Osteocyte (in vitro differentiated cells): ENCODE measurements at places on chromosomes 2 and 18. TPM values are rescaled to one million over a fixed set of nuclear protein-coding genes. Genes with fewer than 3 reads are reported as not detected.

DNA sequence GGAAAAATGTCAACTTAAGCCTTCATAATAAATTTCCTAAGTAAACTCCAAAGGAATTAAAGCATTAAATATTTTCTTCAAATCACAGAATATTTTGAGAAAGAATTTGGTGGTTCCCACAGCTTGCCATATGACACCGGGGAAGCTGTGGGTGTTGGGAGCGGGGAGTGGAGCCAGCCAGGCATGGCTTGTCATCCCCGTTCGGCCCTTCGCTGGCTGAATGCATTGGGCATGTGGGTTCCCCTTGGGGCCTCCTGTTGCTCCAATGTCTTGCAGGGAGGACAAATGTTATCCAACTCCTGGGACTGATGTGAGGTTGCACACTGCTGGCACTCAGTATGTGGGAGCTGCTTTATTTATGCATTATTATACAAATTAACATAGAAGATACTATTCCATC lies 18.6 kb downstream of the NGEF start:
- peak; percentile 56 for DNase-seq
- no peak overlapping the region for H3K4me3 ChIP-seq
- no peaks in the 10 kb centered on the region for H3K4me1 ChIP-seq
- H3K36me3 ChIP-seq, result no peaks in the 10 kb centered on the region

GRCh38 chr18:8296886-8297616 lies 312.2 kb upstream of the RAB12 start:
- no peak for DNase-seq
- H3K27ac ChIP-seq, result no peak overlapping the region
- peaks cover 6% of the 10 kb centered on the region for H3K36me3 ChIP-seq
- no peak overlapping the region for H3K4me3 ChIP-seq
- H3K27me3 ChIP-seq, result no peaks in the 10 kb centered on the region
- no peaks in the 10 kb centered on the region for H3K4me1 ChIP-seq

DNA sequence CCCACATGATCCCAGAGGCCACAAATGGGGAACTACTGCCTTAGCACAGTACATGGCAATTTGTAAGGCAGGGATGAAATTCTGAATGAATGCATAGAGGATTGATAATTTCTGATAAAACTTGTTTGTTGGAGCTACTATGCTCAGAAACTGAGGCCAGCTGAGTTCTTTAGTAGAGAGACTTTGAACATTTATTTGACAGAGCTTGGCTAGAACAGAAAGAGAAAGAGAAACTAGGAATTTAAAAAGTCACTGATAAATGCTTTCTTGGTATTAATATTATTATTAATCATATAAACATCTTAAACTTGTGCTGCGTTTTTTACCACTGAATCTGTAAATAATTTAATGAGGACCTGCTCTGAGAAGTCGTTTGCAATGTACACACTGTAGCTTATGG lies 923.7 kb upstream of the CNTNAP5 start:
- no peak overlapping the region for H3K27ac ChIP-seq
- DNase-seq, result no peak
- peaks cover 6% of the 10 kb centered on the region for H3K4me1 ChIP-seq

DNA sequence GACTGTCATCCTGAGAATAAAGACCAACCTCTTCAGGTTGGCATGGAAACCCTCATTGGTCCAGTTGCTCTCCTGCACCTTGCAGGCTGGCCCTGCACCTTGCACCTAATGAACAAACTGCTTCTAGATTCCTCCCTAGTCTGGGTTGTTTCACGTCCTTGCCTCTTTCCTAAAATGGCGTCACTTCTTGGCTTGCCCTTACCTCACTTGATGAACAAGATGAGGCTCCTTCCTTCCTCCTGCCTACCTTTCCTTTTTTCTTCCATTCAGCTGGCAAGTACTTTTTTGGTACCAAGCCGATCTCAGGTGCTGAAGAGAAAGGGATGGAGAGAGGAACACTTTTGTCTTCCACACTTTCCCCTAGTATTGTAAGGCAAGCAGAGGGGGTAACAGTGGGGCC lies 74.5 kb downstream of the MYCN start:
- no peak overlapping the region for H3K4me3 ChIP-seq
- no peak for DNase-seq
- no peaks in the 10 kb centered on the region for H3K4me1 ChIP-seq
- no peaks in the 10 kb centered on the region for H3K27me3 ChIP-seq
- H3K36me3 ChIP-seq, result no peaks in the 10 kb centered on the region

GRCh38 chr2:200747668-200748618 lies 63.8 kb upstream of the BZW1 start:
- no peaks in the 10 kb centered on the region for H3K27me3 ChIP-seq
- no peak overlapping the region for H3K4me3 ChIP-seq
- peaks cover 24% of the 10 kb centered on the region for H3K4me1 ChIP-seq

DNA sequence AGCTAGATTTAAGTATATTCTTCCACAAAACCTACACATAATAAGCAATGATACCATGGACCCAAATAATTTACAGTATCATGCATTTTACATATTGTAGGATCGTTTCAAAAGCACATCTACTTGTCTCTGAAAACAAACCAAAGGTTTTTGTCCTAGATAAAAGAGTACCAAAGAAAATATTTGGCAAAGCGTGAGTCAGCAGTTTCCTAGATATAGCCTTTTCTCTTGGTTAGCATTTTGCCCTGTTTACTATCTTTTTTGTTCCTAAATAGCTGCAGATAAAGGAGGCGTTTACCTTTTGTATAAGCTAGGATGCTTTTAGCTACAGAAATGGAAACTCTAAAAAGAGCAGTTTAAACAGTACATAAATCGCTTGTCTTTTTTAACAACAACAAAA lies 305.8 kb upstream of the GULP1 start:
- no peaks in the 10 kb centered on the region for H3K27me3 ChIP-seq
- no peak overlapping the region for H3K27ac ChIP-seq
- H3K36me3 ChIP-seq, result no peaks in the 10 kb centered on the region

The IL1RL1 gene
- not detected in 2 replicates for total RNA-seq

DNA sequence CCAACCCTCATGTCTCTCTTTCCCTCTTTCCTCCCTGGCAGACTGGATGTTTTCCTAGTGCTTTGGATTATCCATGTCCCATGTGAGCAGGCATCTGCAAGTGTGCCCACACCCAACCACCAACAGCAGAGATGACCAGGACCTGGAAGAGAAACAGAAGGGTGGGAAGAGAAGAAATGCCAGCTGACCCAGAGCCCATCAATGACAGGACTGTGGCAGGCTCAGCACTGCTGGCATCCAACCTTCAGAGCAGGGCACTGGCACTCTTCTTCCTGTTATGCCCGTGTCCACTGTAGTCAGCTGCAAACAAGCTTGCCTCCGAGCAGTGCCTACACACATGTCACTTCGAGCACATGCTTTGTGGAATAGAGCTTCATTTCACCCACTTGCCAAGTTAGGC lies 121.1 kb downstream of the TANC1 start:
- peaks cover 2% of the 10 kb centered on the region for H3K36me3 ChIP-seq
- H3K4me1 ChIP-seq, result peaks cover 79% of the 10 kb centered on the region
- no peak overlapping the region for H3K4me3 ChIP-seq
- no peaks in the 10 kb centered on the region for H3K27me3 ChIP-seq

The RBM44 gene
- 0.46 and 0.63 TPM in 2 replicates for total RNA-seq

- no peak for DNase-seq
- no peak overlapping the region for H3K27ac ChIP-seq
- H3K36me3 ChIP-seq, result no peaks in the 10 kb centered on the region
- no peaks in the 10 kb centered on the region for H3K27me3 ChIP-seq
- H3K4me1 ChIP-seq, result peaks cover 3% of the 10 kb centered on the region
- H3K4me3 ChIP-seq, result no peak overlapping the region
Observed at GRCh38 chr2:224022486-224022885, 16.6 kb downstream of the SERPINE2 start.

The FOXD4L1 gene
- total RNA-seq, result 0.18 and 0.21 TPM in 2 replicates

The PRSS56 gene
- not detected in 2 replicates for total RNA-seq
